ENCODE measurements at places on chromosomes 1 and 21.

DNA sequence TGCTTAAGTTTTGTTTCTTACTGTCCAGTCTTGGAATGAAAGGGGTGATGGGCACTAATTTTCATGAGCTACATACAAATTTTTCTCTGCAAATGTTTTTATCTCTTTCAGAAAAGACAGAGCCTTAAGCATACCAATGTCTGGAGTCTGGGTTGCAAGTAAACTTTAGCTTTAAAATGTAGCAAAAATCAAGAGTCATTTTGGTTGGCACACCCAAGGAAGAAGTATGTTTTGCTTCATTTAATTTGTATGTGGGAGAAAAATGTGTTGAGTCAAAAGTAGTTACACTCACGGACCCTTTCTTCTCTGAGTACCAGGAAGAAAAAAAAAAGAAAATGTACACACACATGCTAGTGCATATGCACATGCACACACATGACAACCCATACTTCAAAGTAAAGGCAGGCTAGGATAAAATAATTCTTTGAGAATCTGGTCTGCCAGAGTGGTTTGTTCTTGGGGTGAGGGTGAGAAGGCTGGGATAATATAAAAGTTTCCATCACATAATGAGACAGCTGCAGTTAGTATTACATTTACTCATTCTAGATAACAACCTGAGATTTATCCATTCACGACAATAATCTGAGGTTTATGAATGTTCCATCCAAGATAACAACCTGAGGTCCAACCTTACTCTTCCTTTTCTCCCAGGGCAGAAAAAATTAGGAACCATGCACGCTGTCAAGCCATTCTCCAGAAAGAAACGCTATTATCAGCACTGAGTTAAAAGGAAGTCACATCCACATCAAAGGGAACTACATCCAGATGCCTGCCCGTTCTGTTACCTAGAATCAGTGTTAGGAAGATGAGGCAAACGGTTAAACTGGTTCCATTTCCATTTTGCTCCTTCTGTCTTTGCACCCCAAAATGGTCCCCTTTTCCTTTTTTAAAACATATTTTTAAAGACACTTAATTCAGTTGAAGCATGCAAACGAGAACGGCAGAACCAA lies 9.3 kb downstream of the DPYD start:
- no peak for DNase-seq

GRCh38 chr1:6724517-6725141 lies 23.0 kb upstream of the DNAJC11 start:
- DNase-seq: no peak

GRCh38 chr1:151540982-151541377 lies 871 bp downstream of the TUFT1 start:
- peak; percentile 72 for DNase-seq

DNA sequence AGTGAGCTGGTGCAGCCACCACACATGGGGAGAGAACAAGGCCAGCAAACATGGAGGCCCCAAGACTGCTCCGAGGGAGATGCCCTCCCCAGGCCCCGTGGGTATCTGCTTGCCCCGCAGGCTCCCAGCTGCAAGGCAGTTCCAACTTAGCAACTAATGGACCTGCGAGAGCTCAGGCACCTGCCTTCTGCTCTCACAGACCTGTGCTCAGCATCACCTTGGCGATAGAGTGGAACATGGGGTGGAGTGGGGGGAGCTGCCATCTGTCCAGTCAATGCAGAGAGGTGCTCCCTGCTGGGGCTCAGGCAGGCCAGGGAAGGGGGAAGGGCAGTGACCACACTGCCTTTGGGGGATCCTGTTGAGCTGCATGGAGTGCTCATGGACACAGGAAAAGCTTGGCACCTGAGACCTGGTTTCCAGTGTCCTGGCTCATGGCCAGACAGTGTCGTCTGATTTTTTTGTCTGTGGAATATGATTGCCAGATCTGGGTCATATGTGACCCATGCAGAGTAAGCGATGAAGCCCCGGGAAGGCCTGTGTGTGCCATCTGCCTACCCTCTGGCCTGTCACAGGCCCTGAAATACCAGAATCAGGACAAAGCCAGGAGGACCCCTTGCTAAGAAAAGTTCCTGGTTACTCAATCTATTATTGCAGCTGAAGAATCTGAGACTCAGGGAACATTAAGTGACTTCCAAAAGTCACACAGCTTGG lies 39.9 kb upstream of the TENT5C start:
- DNase-seq: peak; percentile 53

DNA sequence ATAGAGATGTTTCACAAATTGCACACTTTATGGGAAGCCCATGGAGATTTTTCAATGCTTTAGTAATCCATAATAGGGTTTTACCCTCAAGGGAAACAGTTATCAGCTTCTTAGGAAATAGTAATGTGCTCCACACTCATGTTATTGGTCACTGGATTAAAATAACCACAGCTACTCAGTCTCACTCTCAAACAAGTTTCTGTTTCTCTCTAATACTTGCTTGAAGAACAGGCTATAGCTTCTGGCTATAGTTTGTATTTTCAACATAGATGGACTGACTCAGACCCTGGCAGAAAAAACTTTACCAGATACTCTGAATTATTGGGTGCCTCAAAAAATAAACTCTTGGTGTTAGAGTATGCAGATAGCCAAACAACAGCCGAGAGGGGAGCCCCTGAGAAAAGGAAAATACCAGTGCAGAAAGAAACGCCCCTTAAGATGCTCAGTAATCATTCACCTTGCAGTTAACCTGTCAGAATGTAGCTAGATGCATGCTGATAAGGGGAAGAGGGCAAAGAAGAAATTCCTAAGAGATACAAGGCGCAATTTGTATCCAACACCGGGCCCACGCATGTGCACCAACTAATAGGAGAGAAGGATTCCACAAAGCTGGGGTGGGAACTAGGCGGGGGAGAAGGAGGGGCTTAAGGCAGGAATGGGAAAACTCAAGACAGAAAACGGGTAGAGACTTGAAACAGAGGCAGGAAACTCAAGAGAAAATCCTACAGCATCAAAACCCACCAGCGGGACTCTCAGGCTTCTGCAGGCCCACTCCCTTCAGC lies 30.4 kb upstream of the PDE4B start:
- no peak for DNase-seq

DNA sequence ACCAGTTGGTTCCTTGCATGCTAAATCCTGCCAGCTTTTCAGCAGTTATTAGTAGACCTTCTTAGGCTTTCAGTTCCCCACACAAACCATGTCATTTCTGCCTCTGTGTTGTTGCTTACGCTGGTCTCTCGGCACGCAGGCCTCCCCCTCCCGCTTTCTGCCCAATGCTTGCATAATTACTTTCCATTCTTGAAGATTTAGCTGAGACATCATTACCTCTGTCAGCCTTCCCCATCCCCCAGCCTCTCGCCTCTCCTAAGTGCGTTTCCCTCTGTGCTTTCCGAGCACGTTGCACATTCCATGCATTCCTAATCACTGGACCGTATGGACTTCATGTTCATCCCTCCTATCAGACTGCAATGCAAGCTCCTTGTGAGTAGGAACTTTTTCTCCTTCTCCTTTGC lies 26.8 kb downstream of the TSHB start:
- peak; percentile 92 for DNase-seq

DNA sequence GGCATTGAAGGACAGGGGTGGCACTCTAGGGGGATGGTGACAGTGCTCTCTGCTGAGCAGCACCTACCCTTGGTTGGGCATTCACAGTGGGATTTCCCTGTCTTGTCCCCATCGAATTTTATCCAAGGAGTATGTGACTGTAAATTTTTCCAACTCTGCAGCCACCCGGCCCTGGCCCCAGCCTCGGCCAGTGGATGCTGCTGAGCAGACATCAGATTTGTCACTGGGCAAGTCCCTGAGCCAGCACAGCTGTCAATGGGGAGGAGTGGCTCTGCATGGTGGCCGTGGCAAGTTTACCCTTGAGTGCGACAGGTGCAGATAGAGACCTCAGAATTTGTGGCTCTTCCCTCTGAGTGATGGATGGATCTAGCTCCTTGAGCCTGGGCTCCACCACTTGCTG lies 240.2 kb upstream of the CSF3R start:
- no peak for DNase-seq

DNA sequence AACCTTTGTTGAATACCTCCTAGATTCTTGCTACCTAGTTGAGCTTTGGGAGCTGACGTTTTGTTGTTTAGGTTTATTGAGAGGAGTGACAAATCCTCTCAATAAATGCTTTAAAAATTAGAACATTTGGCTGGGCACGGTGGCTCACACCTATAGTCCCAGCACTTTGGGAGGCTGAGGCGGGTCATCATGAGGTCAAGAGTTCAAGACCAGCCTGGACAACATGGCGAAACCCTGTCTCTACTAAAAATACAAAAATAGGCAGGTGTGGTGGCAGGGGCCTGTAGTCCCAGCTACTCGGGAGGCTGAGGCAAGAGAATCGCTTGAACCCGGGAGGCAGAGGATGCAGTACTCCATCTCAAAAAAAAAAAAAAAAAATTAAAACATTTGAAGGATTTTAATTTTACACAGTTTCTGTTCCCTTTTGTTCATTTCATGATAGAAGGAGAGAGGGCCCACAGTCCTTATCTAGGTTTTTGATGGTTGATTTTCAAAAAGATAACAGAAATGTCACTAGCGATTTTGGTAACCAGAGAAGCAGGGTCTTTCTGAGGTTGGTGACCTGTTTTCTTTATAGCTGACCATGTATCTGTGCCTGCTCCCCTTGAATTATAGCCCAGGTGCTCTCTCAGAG lies 44.2 kb upstream of the PIGV start:
- DNase-seq: no peak

DNA sequence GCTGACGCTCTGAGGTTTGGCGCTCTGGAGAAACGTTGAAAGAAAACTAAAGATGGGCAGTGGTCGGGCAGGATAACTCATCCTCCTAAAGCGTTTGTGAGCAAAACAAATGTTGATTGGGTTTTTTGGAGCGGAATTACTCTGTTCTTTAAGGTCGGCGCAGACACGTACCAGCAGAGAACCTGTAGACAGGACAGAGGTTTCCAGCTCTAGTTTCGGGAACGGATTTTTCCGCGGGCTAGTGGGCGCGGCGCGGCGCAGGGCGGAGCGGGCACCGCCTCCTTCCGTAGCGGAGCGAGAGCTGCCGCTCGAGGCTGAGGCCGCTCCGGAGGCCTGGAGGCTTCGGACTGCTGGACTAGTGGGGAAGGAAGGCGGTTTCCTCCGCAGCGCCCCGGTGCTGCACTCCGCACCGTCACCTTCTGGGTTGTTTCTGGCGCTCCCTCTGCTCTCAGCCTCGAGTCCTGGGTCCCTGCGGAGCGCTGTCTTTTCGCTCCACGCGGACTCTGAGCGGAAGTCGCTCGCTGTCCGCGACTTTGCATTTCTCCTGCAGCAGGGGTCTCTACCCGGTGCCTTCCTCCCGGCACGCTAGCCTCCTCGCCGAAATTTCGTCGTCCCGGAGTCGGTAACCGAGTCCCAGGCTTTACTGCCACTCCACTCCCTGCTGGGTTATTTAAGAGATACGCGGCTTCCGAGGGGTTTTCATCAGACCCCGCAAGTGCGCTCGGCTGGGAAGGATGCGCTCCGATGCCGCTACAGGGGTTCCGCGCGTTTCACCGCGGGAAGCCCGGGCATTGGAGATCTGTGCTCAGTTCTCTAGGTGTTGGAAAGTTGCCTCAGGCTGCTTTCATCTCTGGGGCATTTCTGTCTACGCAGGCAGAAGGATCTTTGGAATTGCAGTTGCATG lies 7.0 kb downstream of the FOXD2 start:
- DNase-seq: peak; percentile 80

- DNase-seq: no peak
These were observed 45.6 kb downstream of the ZZZ3 start for GRCh38 chr1:77636864-77637263.

GRCh38 chr1:20107796-20108195 lies 11.5 kb downstream of the PLA2G2D start:
- DNase-seq: no peak

DNA sequence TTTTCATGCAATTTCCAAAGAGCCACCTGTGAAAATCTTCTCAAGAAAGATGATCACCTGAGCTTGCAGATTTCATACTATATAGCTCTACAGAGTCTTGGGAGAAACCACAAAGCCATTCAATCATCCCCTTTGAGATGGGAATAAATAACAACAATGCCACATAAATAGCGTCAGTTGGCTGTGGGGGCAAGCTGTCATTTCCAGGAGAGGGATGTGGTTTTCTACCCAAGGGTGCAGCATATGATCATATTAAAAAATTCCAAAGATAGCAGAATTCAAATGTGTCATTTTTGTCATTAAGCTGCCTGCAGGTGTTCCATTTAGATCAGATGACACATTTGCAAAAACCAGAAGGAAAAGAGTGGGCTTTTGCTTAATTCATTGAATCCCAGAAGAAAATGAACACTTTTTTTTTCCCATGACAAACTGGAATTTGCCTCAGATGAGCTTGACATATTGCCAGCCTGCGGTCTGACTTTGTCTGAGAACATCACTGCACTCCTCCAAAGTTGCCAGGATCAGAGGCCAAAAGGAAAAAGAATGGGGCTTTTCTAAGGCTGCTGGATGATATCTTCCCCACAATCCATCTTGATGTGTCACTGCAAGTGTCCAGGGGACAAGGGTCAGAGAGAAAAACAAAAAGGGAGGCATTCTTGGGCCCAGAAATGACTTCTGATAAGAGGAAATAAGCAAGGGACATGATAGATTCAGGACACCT lies 314.1 kb upstream of the USP25 start:
- DNase-seq: no peak

GRCh38 chr1:30359539-30360220 lies 363.7 kb downstream of the MATN1 start:
- no peak for DNase-seq

- no peak for DNase-seq
These were observed 279.2 kb downstream of the NEGR1 start for GRCh38 chr1:72003092-72003491.

GRCh38 chr1:201903135-201903534 lies 14.4 kb downstream of the SHISA4 start:
- DNase-seq: no peak

- DNase-seq: no peak
These were observed 142.4 kb downstream of the NAV1 start for GRCh38 chr1:201681375-201681774.

- DNase-seq: no peak
These were observed 251.2 kb downstream of the DSCAM start for GRCh38 chr21:40595806-40596205.

DNA sequence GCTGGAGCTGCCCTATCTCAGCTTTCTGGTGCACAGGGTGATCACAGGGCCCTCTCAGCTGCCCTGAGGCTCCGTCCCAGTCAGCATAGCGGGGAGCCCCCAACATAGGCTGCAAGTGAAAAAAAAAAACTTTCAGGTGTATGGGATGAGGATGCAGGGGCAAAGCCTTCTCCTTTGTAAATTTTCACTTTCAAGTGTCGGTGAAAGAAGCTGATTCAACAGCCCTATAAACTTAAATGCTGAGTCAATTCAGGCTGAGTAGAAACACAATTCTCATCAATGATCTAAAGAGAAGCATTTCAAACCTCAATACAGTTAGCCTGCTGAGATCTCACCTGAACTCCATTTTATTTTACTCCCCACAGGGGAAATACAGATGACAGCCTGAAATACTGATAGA lies 171.2 kb downstream of the SEC16B start:
- DNase-seq: no peak

- DNase-seq: no peak
These were observed 505.1 kb downstream of the LTN1 start for GRCh38 chr21:28487455-28488070.

DNA sequence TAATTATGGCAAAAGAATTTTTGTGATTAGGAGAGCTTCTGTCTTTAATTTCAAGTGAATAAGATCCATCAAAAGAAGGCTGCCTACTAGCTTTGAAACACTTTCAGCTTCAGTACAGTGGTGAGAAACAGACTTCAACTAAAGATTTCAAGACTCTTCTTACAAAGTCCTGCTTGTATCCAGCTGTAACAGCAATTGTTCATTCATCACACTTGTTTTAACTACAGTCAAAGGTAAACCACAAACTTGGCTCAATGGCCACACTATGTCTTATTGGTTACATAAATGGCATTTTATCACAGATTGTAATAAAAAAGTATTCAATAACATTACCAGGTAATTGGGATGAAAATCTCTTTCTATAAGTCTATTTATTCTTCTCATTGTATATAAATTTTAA lies 59.2 kb downstream of the WARS2 start:
- no peak for DNase-seq

All from eye (tissue), 1 donor.